H7 (cell line): ENCODE measurements at places on chromosomes 12 and 14. TPM values are rescaled to one million over a fixed set of nuclear protein-coding genes. Genes with fewer than 3 reads are reported as not detected.

DNA sequence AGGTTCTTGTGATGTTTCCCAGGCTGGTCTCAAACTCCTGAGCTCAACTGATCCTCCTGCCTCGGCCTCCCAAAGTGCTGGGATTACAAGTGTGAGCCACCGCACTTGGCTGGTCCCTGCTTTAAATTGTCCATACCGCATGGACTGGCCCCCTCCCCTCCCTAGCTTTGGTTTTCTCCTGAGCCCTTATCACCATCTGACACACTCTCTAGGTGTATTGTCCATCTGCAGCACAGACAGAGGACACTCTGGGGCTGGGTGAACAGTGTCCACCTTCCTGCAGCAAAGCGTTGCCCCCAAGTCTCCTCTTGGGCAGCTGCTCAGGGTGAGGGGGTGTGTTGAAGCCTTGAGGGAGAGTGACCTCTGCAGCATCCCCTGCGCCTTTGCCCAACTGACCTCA, 36.0 kb upstream of the DLK1 start:
- no peak for DNase-seq

NKX2-8 gene
- total RNA-seq, result not detected in 2 replicates

BEST3 gene
- total RNA-seq, result not detected in 2 replicates

SP7 gene
- 0.14 and 0.44 TPM in 2 replicates for total RNA-seq
